ENCODE measurements at places on chromosomes 7 and 10.

GRCh38 chr7:105719395-105719794, 138.1 kb upstream of the EFCAB10 start:
- DNase-seq, result no peak

DNA sequence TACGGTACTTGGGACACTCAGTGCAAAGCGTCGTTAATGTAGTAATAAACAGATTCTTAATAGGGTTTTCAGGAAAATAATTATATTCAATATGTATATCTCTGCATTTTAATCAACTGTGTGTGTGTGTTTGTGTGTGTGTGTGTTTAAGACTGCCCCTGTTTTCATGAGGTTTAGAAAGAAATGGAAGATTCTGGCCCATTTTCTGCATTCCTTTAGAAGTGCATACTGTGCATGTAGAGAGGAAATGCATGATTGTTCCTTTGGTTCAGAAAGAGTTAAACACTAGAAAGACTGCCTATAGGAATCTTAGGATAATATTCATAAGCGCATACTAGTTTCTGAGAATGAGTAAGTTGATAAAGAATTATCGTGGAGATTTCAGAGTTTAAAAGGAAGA, 975 bp downstream of the CNTNAP2 start:
- no peak for DNase-seq

DNA sequence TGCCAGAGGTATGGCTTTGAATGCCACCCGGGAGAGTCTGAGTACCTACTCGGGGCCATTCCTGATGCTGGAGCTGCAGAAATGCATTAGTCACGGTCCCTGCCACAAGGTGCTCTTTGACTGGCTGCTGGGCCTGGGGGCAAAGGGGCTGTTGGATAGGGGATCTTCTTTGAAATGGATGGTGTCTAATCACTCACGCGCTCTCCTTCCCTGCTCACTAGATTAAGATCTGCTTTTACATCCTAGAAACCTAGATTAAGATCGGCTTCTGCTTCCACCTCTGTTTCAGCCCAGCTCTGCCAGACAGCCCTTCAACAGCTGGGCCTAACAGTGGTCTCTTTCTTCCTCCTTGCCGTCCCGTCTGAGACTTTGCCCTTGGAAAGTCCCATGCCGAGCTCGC, 57.2 kb downstream of the PAX2 start:
- no peak for DNase-seq

DNA sequence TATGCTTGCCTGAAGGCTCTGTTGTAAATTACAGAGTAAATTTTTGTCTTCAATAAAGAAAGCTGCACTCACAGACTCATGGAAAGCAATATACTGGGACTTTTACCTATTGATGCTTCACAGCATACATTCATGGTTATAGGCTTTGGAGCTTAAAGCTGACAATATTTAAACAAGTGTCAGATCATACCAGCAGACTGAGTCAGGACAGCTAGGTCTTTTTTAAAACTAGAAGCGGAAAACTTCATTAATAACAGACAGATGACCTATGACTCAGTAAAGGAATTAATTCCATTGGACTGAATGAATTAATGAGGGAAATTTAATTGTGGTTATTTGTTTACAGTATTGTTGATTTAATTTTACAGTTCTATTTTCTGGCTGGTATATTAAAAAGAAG, 165.8 kb upstream of the DGKB start:
- no peak for DNase-seq

- DNase-seq, result no peak
Measured at GRCh38 chr10:24571870-24572450, 151.7 kb downstream of the ARHGAP21 start.

GRCh38 chr7:65800890-65801341, 72.0 kb upstream of the VKORC1L1 start:
- no peak for DNase-seq

DNA sequence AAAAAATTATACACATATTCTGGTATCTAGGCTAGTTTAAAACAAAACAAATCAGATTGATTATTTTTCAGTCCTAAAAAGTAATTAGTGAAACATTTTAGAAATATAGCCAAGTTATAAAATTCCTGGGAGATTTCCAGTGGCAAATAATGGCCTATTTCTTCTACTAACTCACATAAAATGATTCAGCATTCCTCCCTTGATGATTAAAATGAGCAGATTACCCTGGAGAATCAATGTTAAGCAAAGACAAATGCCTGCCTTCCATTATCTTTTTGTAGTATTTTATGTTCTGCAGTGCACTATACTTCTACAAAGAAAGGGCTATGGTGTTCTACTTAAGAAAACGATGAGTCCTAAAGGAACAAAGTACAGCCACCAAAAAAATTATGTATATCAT, 53.6 kb downstream of the PARD3 start:
- DNase-seq, result no peak

- no peak for DNase-seq
Measured at GRCh38 chr10:72291019-72291532, 17.4 kb downstream of the DDIT4 start.

GRCh38 chr7:8151161-8151725, 110.7 kb downstream of the ICA1 start:
- no peak for DNase-seq

GRCh38 chr7:70237831-70238575, 639.7 kb downstream of the AUTS2 start:
- DNase-seq, result no peak

DNA sequence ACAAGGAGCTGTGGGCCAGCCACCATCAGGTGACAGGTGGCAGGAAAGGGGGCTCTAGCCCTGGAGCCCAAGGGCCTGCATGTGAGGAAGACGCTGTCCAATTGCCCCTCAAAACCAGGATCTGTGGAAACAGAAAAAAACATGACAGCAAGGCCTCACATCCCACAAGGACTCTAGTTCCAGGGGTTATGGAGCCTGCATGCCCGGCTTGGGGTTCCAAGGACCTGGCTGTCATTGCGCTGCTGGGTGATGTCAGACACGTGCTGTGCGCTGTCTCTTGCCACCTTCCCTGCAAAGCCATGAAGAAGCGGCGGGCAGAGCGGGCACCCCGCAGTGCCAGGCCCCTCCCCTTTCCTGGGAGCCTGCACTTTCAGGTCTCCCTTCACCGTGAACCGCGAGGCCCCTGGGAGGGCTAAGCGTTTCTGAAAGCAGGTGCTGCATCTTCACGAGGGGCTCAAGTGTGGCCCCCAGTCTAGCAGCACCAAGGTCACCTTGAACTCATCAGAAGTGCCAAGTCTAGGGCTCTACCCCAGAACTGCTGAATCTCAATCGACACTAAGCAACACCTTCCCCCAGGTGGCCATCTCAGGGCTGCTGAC, 15.1 kb upstream of the CRYGN start:
- no peak for DNase-seq

GRCh38 chr7:28269700-28270361, 89.2 kb upstream of the JAZF1 start:
- no peak for DNase-seq

- no peak for DNase-seq
Measured at GRCh38 chr7:145088111-145088745, 252.4 kb upstream of the TPK1 start.

- no peak for DNase-seq
Measured at GRCh38 chr10:23657677-23658076, 218.8 kb downstream of the OTUD1 start.

GRCh38 chr10:89393898-89394297, 1.5 kb downstream of the IFIT1 start:
- no peak for DNase-seq

GRCh38 chr7:131489196-131489595, 67.2 kb downstream of the PODXL start:
- DNase-seq, result no peak

DNA sequence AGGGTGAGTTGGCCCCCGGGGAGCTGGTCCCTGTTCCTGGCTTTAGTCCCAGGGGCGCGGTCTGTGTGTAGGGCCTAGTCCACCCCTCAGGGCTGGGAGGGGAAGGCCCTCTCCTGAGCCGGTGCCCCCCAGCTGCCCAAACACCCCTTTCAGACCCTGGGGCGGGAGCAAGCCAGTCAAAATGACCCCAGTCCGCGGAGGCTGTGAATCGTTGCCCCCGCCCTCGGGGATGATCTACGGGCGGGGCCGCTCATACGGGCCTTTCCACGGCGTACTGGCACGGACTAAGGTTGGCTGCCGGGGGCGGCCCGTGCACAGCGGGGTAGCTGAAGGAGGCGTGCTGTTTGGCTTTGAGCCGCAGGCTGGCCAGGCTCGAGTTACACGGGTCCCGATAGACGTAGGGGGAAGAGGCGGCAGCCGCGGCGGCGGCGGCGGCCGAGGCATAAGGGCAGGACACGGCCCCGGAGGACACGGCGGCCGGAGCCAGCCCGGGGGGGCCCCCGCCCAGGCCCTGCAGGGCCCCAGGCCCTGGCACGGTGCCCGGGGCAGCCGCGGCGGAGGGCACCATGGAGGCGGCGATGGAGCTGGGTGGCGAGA, 4.3 kb downstream of the ELOVL3 start:
- DNase-seq, result no peak

DNA sequence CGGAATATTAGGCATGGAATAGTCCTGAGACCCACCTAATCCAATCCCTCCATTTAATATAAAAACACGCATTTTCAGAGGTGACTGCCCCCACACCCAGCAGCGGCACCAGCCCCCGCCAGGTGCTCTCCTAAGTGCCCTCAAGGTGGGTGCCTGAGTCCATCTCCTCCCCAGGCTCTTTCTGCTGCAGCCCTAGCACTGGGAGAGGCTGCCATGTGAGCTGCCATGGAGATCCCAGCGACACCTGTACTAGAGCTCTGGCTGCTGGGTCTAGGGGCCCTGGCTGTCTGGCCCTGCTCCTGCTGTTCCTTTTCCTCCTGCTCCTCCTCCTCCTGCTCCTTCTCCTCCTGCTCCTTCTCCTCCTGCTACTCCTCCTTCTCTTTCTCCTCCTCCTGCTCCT, 191.1 kb upstream of the BMPER start:
- no peak for DNase-seq

DNA sequence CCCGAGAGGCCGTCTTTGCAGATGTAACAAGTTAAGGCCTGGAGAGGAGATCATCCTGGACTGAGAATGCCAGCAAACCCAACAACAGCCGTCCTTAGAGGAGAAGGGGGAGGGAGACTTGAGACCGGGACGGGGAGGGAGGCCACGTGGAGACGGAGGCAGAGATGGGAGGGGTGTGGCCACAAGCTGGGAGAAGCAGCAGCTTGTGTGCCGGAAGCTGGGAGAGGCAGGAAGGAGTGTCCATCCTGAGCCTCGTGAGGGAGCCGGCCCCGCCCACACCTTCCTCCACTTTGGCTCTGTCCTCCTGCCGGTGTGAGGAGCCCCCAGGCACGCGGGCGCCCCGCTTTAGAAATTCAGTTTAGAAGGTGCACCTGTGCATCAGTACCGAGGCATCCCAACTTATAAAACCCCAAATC, 95.7 kb downstream of the DNAJB6 start:
- peak; percentile 78 for DNase-seq

DNA sequence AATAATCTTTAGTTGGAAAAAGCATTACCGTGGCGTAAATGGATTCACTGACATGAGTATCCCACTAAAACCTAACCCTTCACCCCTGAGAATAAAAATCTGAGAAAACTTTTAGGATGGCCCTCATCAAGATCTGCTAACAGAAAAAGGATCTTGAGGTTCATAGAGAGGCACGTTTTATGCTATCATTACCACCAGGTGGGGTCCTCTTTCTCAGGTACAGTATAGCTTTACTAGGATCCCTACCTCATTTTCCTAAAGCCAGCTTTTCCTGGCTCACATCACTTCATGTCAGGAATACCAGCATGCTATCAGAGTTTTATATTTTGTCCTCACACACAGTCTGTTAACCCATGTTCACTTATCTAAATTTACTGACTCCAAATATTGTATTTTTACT, 173.7 kb downstream of the POM121L12 start:
- no peak for DNase-seq

- no peak for DNase-seq
Measured at GRCh38 chr10:45433716-45434469, 59.9 kb downstream of the ALOX5 start.

DNA sequence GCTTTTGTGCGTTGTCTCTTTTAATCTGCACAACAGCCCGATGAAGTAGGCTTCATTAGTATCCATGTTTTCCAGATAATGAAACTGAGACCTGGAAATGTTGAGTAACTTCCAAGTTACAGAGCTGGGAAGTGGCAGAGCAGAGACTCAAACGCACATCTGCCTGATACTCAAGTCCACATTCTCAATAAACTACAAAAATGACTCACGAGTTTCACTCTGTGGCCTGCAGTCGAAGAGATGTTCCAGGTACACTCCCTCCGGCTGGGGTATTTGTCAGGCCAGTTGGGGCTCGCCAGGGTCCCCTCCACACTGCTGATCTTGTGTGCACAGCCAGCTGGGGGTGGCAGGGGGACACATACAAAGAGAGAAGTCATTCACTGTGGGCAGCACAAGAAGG, 17.7 kb upstream of the OPALIN start:
- no peak for DNase-seq

GRCh38 chr7:121575194-121575765, 179.2 kb upstream of the FAM3C start:
- DNase-seq, result no peak

DNA sequence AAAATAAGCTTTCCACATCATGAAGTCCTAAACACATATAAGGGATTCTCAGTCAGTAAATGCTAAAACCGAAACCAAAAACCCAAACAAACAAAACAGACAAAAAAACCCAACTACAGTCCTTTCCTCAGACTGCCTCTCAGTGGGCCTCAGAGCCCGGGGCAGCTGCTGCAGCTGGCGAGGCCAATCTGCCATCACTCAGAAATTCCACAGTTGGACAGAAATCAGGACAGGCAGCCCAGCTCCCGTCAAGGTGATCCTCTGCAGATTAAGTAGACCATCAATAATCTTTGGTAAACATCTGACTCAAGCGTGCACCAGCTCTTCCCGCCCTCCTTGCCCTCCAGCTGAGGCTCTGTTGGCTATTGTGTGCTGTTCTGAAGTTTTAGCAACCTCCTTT, 142.2 kb downstream of the ATXN7L1 start:
- DNase-seq, result no peak

DNA sequence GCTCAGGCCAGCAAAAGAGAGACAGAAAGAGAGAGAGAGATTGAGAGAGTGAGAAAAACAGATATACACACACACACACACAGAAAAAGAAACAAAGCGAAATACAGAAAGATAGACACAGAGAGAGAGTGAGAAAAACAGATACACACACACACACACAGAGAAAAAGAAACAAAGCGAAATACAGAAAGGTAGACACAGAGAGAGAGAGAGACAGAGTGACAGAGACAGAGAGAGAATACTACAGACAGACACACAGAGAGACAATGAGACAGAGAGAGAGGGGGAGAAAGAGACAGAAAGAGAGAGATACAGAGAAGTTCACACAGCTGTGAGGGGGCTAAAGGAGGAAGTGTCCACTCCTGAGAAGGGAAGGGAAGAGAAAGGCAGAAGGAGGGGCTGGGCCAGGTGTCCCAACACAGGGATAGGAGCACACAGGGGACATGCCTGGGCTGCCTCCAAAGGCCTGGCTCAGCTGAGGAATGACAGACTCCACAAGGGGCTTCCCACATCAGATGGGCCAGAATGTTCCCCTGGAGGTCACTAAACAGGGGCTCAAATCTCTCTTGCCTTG, 4.3 kb downstream of the GCK start:
- DNase-seq, result no peak

- DNase-seq, result no peak
Measured at GRCh38 chr7:133561396-133561795, 308.5 kb downstream of the EXOC4 start.
